T-helper 17 cell (primary cell): ENCODE measurements at places on chromosomes 13 and 19.
A peak's percentile ranks its signal among the peaks of the same experiment; 100 is the strongest.

- DNase-seq, result no peak
These were observed 1.8 kb upstream of the SSBP4 start for GRCh38 chr19:18417250-18418028.

DNA sequence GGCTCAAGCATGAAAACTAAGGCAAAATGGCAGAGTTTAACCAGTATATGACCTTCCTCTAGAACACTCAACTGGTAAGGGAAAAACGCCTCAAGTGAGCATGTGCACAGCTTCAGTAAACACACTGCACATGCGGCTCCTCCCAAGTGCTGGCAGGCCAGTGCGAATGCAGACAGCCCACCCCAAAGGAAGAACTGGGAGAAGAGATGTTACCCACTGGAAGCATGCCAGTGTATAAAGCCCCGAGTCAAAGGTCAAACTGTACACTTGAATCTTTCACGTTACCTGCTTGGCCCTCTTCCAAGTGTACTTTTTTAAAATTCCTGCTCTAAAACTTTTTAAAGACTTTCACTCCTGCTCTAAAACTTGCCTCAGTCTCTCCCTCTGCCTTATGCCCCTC lies 19.2 kb upstream of the RCBTB1 start:
- DNase-seq, result no peak

- no peak for DNase-seq
These were observed 6.5 kb upstream of the MZF1 start for GRCh38 chr19:58579473-58580142.

GRCh38 chr13:20923272-20923671 lies 20.7 kb upstream of the XPO4 start:
- DNase-seq, result no peak

DNA sequence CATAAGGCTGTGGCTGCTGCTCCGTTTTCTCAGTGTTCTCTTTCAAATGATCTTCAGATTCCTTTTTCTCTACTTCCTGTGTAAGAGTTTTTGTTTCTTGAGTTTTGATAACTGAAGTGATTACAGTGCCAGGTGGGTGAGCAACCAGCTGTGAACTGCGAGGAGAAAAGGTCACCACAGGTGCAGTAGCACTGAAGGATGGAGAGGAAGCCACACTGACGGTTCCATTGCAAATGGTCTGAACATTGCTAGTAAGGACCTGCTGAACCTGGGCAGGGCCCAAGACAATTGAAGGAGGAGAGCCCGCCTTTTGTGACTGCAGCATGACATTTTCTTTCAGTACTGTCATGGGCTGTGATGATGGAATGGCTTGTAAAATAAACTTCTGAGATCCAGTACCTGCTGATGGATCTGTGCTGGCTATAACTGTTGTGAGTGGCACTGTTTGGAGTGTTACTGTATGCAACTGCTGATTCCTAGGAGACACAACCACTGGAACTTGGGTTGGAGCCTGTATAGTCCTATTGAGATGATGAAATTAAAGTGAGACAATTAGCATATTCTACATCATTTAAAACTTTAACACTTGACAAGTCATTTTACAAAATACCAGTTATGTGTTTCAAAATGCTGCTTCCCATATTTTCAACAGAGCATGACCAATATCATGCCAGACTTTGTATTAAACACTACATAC lies 85.5 kb downstream of the ELF1 start:
- DNase-seq, result no peak

- no peak for DNase-seq
These were observed 1.1 kb downstream of the ZNF850 start for GRCh38 chr19:36771261-36772231.

DNA sequence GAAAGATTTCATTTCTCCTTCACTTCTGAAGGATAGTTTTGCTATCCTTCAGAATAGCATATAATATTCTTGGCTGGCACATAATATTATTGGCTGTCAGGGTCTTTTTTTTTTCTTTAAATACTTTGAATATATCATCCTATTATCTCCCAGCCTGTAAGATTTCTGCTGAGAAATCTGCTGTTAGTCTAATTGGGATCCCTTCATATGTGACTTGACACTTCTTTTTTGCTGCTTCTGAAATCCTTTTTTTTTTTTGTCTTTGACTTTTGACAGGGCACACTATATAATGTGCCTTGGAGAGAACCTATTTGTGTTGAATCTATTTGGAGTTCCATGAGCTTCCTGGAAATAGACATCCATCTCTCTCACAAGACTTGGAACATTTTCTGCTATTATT lies 136.9 kb upstream of the UBL3 start:
- DNase-seq, result no peak

- DNase-seq, result no peak
These were observed 3.0 kb downstream of the GADD45GIP1 start for GRCh38 chr19:12953799-12954611.

GRCh38 chr13:74217811-74218210 lies 83.6 kb upstream of the KLF12 start:
- no peak for DNase-seq

DNA sequence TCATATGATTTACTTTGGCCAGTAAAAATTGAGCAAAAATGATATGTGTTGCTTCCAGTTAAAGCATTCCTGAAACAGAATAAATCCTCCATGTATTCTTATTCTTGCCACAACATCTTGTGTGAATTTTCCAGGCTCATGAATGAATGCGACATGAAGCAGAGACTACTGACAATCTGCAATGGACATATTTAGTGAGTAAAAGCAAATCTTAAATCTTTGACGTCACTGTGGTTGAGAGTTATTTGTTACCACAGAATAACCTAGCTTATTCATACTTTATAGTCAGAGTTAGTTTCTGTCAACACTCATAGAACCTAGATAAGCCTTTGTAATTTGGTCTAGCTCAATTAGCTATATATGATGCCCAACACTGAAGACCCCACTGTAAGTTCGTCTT lies 1443.1 kb downstream of the PCDH9 start:
- DNase-seq, result no peak

DNA sequence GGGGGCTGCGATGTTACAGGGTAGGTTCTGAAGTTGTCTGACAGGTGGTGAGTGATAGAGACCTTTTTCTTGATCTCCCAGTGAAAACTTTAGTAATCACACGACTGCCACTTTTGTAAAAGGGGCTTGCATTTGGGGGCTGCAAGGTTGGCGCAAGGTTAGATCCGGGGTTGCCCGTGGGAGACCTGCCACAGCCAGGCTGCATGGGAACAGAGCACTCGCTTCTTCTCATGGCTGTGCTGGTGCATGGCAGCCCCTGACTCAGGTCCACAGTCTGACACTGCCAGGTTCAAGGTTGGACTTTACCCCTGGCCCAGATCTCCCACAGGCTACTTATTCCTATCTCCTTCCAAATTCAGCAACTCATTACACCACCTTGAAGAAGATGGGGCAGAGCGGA lies 1190.4 kb downstream of the UQCRFS1 start:
- no peak for DNase-seq

DNA sequence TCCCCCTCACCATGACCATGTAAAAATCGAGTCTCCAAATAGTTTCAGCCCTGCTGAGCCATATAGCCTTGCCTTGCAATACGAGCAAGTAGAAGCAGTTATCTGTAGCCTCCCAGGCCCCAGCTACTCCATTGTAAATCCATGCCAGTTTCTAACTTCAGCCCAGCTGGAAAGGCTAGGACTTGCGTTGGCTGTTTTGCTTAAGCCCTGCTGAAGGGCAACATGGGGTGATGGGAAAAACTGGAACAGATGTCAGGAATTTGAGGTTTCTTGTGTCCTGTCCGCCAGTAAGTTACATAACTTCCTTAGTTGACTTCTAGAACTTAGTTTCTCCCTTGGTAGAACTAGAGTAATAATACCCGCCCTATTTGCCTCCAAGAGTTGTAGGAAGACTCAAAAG lies 216.0 kb upstream of the SERP2 start:
- DNase-seq, result no peak

DNA sequence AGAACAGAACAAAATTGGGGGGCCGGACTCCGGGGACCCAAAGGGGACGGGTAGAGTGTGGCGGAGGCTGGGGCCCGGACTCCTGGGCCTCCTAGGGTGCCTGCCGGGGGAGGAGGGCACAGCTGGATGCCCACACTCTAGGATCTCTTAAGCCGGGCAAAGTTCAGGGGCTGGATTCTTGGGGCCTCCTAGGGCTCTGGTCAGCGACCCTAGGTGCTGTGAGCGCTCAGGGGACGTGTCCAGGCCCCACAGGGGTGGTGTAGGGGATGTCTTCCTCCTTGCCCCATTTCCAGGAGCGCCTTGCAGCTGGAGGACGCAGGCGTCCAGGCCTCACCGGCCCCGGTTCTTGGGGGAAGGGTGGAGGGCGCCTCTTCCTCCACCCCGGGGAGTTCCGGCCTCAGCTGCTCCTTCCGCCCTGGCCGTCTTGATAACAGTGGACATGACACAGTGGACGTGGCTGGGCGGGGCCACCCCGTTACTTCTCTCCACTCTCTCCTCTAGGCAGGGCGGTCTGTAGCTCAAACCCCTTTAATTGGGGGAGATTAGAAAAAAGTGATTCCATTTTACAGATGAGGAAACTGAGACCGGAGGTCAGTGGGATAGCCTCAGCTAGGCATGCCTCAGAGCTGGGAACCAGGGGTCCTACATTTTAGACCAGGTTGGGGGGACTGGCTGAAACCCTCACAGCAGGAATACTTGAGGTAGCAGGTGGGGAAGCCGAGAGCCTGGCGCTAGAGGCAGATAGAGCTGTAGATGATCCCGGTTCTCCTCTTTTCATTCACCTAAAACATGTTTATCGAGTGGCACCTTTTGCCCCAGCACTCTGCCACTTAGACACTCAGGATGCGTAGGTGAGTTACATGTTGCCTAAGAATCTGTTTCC lies 705 bp downstream of the STXBP2 start:
- no peak for DNase-seq

GRCh38 chr13:34862716-34863115 lies 79.4 kb upstream of the NBEA start:
- DNase-seq, result no peak

GRCh38 chr19:4711211-4711610 lies 12.4 kb downstream of the DPP9 start:
- DNase-seq, result no peak

- DNase-seq, result peak; percentile 87
These were observed 6.0 kb downstream of the AP1M2 start for GRCh38 chr19:10580979-10581631.
